ENCODE measurements at places on chromosomes 6 and 20. TPM values are rescaled to one million over a fixed set of nuclear protein-coding genes. Genes with fewer than 3 reads are reported as not detected.

- no peak for DNase-seq
Measured at GRCh38 chr6:11412011-11412424, 125.5 kb upstream of the TMEM170B start.

The CDH4 gene
- 0.02 TPM for total RNA-seq

GRCh38 chr6:122998403-122998975 is 2.5 kb downstream of the CLVS2 start:
- no peak for DNase-seq

DNA sequence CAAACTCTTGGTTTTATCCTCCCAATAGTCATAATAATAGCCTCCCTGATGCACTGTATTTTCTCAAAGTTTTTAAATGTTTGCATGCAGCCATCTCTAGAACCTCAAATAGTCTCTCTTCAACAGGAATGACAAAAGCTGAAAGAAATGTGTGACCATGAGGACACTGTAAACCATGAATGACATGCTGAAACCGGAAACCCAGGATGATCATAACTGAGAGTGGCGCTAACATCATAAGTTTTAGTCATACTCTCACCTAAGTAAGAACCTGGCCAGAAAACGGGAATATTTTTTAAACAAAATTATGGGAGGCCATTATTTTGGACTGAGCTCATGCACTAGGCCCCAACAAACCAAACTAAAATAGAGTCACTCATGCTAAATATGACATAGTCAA is 278.4 kb upstream of the STXBP5 start:
- DNase-seq, result no peak

GRCh38 chr6:76510489-76510888 is 438.0 kb upstream of the IMPG1 start:
- no peak for DNase-seq

The HLA-DQA1 gene
- 74.4 TPM for total RNA-seq

Measured in activated CD8-positive, alpha-beta memory T cell treated with anti-CD3 and anti-CD28 coated beads, Interleukin-2, amount 10 ng/mL, durations not matched to agents 7 days and 5 days (primary cell).